ENCODE measurements at places on chromosomes 1 and 21. TPM values are rescaled to one million over a fixed set of nuclear protein-coding genes. Genes with fewer than 3 reads are reported as not detected.

- peak; percentile 11 for DNase-seq
Measured at GRCh38 chr1:96966536-96967138, 245.1 kb downstream of the PTBP2 start.

Gene KCNT2
- total RNA-seq: 15.6 TPM

DNA sequence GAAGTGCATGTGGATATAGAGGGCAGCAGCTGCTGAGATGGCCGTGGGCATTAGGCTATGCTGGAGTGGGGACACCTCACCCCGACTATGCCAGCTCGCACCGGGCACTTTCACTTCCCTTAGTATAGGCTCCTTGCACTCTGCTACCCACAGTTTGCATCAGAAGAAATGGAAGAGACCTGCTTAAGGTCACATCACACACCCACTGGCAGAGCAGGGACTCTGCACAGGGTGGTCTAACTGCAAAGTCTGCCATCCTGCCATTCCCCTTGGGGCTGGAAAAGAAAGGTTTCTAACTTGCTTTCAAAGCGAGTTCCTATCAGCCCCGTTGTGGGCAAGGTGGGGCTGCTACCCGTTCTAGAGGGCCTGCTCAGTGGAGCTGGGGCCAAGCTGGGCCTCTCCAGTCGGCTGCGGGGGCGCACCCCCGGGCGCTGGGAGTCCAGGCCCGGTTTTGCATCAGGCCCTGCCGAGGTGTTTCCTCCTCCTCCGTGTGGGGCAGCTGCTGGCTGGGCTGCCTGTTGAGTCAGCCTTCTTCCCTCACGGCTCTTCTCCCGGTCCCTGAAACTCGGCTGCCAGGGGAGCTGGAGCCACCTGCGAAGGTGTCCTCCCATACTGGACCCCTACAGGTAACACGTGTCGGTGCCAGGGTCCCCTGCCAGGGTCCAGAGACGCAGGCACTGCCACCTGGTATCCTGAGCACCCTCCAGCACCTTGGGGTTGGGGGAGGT is at the start of gene SYTL1:
Gene SYTL1 (plus strand): TSS at position 498 of the 728 bp plus-strand sequence. CDS start 3,313 bp downstream, outside the sequence.
- DNase-seq: no peak

GRCh38 chr1:218643281-218643680 is 298.1 kb downstream of the TGFB2 start:
- DNase-seq: no peak

DNA sequence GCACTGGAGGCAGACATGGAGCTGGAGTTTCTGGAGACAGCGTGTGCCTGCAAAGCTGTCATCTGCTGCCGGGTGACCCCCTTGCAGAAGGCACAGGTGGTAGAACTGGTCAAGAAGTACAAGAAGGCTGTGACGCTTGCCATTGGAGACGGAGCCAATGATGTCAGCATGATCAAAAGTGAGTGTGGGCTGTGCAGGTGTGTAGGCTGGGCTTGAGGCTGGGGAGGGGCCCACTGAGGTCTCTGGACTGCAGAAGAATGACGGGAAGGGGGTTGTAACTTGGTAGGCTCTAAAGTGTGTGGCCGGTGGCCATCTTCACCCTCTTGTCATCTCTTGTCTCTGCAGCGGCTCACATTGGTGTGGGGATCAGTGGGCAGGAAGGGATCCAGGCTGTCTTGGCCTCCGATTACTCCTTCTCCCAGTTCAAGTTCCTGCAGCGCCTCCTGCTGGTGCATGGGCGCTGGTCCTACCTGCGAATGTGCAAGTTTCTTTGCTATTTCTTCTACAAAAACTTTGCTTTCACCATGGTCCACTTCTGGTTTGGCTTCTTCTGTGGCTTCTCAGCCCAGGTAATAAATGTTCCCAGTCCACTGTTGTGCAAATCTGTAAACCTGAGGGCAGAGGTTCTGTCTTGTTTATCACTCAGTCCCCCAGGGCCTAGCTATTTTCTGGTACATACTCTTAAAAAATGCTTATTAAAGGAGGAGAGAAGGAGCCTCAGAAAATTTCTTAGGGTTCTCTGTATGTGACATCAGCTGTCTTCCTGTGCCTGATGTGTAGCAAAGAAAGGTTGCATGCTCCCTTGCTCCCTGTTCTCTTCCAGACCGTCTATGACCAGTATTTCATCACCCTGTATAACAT is 19.9 kb downstream of the ATP8B2 start:
- no peak for DNase-seq

DNA sequence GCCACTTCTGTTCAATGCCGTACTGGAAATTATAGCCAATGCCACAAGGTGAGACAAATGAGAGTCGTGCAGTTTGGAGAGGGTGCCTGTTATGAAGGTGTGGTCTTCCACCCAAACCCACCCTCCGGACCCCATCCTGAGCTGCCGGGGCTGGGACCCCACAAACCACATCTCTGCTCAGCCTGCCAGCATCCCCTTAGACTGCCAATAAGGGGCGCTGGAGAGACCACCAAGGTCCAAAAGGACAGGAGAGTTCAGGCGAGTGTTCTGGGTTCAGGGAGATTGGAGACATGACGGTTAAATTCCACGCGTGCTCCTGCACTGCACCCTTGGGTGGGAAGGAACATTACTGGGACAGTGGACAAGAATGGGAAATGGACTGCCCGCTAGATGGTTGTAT is 48.7 kb upstream of the COL18A1 start:
- no peak for DNase-seq

DNA sequence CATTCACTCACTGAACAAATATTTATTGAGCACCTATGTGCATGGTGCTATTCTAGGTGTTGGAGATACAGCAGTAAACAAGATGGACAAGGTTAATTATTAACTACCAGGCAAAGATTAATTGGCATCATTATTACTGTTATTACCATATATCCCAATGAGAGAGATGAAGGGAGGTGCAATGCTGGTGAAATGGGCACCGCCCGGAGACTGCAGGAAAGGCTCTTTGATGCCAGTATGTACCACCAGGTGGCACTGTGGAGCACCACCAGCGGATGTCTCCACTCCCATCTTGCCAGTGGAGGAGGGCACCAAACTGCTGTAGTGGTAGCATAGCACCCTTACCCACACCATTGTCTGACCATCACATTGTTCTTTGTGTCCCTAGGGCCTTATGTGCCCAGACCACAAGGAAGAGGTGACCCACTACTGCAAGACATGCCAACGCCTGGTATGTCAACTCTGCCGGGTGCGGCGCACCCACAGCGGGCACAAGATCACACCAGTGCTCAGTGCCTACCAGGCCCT is 3.0 kb downstream of the TRIM46 start:
- no peak for DNase-seq

GRCh38 chr21:33586927-33587326 is 1.6 kb downstream of the DONSON start:
- no peak for DNase-seq

DNA sequence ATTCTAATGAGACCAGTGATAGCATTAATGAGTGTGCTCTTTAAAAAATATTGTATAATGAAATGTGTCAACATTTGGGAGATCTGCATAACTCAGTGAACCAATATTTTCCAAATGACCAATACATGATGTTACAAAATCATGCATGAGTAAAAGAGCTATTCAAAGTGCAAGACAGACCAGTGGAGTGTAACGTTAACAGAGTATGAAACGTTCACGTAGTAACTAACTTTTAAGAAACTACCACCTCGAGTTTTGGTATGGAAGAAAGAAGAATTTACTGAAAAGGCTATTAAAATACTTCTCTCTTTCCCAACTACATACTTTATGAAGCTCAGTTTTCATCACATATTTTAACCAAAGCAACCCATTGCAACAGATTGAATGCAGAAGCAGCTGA is 9.6 kb upstream of the SLC6A9 start:
- no peak for DNase-seq

GRCh38 chr1:2880812-2881295 is 79.4 kb upstream of the TTC34 start:
- no peak for DNase-seq

DNA sequence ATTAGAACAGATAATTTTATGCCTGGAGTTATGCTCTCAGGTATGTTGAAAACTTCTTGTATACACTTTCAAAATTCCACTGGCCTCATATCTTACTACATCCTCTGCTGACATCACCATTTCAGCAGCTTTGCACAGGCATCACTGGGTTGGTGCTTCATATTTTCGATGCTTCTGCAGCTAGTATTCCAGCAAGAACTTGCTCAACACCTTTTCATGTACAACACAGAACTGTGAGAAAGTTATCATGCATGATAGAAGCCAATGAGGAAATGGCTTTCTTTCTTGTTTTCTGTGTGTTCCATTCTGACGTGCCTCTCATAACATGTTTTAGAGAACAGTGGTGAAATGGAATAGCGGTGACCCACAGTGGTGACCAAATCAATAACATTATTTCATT is 5.1 kb upstream of the GBP5 start:
- DNase-seq: no peak

Gene AMY2A
- total RNA-seq: not detected

- DNase-seq: no peak
Measured at GRCh38 chr21:41920476-41920875, 33.3 kb downstream of the C2CD2 start.

- DNase-seq: no peak
Measured at GRCh38 chr1:236030534-236030933, 34.4 kb downstream of the NID1 start.

DNA sequence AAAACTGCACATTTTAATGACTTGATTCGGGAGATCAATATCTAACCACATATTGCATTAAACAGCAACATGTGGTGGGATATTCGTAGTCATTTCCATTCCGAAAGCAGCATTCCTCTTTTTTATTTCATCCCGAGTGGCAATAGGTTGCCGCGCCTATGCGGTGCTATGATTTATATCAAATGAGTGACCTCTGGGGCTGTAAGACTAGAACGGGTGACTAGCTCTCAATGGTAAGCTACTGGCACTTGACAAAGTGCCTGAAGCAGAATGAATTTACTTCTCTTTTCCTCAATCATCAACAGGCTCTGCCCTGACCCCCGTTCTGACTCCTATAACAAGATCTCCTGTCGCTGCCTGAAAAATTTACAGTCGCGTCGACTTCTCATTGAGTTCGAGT is 162.3 kb downstream of the ZNF281 start:
- DNase-seq: no peak

DNA sequence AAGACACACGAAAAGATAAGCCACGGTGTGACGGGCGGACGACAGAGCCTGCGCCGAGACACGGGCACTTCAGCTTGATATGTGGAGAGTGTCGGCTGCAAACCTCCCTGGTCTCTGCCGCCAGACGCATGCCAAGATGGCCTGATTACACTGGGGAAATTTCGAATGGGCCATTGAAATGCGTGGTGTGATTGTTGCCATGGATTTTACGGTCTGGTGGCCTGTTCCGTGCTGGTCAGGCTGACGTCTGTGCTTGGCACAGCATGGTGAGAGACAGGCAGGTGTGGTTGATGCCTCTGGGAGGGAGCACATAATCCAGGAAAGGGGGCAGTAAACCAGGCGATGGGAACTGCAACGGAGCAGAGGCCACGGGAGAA is 105.6 kb upstream of the TMPRSS2 start:
- no peak for DNase-seq

Gene CHODL
- total RNA-seq: 1.5 TPM

Gene TUFT1
- 4.9 TPM for total RNA-seq

Gene FAM72D
- total RNA-seq: not detected

Gene SLC6A9
- 26.8 TPM for total RNA-seq

GRCh38 chr1:82598812-82599211 is 798.1 kb downstream of the ADGRL2 start:
- no peak for DNase-seq

GRCh38 chr1:66350001-66350547 is 183.9 kb upstream of the SGIP1 start:
- DNase-seq: no peak

DNA sequence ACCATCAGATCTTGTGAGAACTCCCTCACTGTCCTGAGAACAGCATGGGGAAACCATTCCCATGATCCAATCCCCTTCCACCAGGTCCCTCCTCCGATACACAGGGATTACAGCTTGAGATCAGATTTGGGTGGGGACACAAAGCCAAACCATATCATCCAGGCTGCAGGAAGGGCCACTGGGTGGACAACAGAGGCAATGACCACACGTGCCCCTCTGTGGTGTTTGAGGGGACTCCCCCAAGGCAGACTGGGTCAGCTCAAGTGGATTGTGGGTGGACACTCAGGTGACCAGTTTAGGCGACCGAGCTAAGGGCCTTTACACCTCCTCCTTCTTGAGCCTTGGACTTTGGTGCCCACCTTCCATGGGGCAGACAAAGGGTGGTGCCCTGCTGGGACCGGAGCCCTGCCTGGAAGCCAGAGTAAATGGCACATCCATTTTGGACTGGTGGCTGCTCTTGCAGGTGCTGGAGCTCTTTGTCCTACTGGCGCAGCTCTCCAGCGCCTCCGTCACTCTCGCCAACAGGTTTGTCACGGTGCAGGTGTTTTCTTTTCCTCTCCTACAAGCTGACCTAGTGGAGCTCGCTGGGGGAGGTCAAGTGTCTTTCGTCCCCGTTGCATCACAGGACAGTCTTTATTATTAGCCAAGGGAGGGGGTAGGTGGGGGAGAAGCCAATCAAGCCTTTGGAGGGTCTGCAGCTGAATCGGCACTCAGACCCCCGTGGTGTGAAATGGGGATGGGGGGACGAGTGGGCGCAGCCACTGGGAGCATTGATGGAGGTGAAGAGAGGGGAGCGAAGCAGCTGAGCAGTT is 37.6 kb downstream of the CRYAA start:
- DNase-seq: no peak

Gene TMEM200B
- 20.8 TPM for total RNA-seq

- no peak for DNase-seq
Measured at GRCh38 chr1:12486401-12487005, 131.5 kb downstream of the DHRS3 start.

DNA sequence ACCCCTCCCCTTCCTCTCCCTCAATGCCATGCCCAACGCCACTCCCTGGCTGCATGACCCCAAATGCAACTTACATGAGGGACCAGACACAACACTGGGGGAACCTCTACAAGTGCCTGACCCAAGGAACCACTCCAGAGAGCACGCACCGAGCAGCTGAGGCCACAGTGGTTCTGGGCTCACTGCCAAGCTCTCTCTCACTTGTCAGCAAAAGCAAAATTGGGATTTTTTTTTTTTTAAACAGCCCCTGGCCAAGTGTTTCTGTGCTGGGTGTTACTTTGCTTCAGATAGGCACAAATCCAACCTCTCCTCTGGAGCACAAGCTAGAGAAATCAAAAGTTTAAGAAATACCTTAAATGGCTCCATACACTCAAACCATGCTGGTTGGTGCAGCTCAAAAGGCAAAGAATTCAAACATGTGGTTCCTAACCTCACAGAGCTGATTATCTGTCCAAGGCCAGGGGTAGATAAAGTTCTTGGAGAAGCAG is 363.0 kb downstream of the SETD4 start:
- no peak for DNase-seq

- no peak for DNase-seq
Measured at GRCh38 chr1:170410401-170411166, 121.4 kb upstream of the GORAB start.

Measured in thoracic aorta (tissue), 2 donors.